ENCODE measurements at places on chromosomes 1 and 21.
A peak's percentile ranks its signal among the peaks of the same experiment; 100 is the strongest.

DNA sequence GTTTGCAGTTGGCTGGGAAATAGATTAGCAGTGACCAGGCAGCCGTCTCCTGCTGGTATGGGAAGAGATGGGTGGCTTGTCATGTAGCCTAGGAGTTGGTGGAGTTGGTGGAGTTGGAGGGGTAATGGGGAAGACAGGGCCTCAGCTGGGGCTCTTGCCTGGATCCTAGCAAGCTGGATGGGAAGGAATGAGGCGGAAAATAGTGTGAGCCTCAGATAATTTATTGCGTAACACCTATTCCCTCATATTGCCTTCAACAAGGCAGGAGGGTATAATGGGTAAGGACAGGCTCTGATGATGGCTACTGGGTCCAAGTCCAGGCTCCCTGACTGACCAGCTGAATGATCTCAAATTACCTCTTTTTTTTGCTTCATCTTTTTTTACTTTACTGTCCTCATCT, 12.6 kb downstream of the MAP7D1 start:
- DNase-seq: no peak

GRCh38 chr1:109792056-109792831, 28.5 kb upstream of the EPS8L3 start:
- DNase-seq: no peak

DNA sequence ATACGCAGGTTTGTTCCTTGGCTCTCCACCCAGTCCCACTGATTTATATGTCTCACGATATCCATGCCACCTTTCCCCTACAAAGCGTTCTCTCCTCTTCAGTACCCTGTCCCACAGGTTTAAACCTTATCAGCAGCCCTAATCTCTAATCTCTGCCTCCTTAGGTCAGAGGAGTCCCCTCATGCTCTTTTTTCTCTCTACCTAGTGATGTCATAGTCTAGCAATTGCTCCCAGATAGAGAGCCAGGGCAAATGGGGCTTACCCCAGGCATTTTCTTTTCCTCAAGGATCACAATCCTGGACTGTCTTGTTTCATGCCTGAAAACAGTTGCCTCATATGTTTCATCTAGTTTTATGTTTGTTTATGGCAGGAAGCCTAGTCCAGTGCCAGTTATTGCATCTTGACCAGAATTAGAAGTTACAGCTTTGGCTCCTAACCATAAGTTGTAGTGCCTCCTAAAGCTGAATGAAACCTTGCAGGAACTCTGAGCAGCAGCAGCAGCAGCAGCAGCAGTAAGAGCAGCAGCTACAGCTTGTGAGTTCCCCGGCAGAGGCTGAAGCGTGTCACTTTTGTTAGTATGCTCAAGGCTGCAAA, 26.7 kb upstream of the TP53BP2 start:
- DNase-seq: no peak

DNA sequence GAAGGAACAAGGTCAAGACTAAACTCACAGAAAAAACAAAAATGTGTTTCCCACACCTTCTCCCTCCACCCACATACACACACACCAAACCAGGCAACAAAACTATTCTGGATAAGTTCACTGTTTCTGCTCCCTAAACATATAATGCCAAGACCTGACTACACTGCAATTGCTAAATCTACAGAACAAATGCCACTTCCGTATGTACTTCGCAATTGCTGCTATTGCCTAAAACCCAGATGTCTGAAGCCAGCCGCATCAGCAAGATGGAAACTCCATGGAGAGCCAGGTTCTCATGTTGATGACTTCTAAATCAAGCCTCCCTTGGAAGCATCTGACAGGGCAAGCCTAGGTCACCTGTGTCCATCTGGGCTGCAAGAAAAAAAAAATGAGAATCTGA, 8.3 kb upstream of the AIM2 start:
- no peak for DNase-seq

GRCh38 chr1:228457017-228457395, 30.2 kb upstream of the RNF187 start:
- peak; percentile 42 for DNase-seq

DNA sequence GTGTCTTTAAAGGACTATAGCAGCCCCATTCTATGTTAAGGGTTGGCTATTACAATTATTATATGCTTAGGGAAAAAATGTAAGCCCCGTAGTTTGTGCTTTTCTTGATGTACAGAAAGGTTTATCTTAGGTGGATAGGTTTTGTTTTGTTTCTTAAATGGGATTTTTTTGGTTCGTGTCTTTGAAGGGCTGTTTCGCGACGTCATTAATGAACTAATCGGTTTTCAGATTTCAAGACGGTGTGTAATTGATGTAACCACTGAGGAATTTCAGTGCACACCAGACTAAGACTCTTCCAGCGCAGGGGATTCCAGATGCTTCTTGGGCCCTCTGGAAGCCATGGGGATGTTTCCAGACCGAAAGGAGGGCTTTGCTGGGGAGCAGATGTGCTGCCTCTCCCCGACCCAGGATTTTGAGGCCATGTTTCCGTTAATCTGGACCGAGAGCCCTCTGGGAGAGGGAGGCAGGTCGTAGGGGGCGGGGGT, 4.8 kb upstream of the SIM2 start:
- no peak for DNase-seq

- DNase-seq: no peak
Measured at GRCh38 chr21:45577801-45578175, 35.5 kb upstream of the SLC19A1 start.

DNA sequence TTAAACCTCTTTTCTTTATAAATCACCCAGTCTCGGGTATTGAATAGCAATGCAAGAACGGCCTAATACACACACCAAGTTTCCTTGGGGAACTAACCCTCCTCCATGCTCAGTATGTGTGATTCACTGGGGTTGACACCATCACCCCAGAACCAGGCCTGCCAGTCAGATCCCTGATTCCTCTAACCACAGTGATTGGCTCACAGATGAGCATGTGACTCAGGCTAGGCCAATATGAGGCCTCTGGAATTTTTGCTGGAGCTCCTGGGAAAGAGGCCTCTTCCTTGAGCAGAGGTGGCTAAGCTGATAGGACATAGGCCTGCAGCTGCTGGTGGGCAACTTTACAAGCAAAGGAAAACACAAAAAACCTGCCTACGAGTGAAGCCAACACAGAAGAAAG, 74.7 kb upstream of the ZBTB40 start:
- no peak for DNase-seq

GRCh38 chr1:221632072-221632471, 109.8 kb downstream of the DUSP10 start:
- no peak for DNase-seq

DNA sequence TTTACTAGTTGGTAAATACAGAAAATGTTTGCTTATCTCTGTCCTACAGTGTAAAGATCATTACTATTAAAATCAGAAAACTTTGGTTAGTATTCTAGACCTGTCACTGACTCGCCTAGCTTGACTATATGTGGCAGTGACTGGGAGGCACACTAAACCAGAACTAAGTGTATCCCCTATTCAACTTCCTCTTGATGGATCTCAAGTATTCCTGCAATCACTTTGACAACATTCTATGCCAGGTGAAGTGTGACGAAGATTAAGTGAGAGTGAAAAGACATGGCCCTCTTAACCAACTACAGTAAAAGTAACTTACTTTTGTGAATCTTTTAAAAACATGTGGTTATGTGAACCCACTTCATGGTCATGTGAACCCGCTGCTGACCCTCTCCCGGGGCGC, 223.0 kb upstream of the ADAMTS5 start:
- no peak for DNase-seq
